ENCODE measurements at places on chromosomes 2 and 18.

DNA sequence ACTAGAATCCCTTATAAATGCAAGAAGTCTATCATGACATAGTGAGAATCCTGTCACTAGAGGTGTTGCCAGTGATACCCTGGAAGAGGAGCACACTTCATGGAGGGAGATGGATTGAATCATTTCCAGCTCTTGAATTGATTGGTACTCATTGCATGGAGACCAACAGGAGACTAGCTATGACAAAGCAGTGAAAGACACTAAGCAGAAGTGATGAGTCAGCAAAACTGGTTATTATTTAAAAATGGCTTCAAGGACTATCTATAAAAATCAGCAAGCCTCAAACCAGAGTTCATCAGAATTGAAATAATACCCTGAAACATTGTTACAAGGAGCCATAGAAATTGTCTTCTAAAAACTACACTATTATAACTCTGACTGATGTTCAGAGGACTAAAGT lies 200.3 kb downstream of the PDE11A start:
- no peak for DNase-seq

- no peak for DNase-seq
Observed at GRCh38 chr2:21412944-21413443, 289.2 kb downstream of the TDRD15 start.

GRCh38 chr2:164972216-164972615 lies 16.9 kb upstream of the SLC38A11 start:
- DNase-seq = no peak

DNA sequence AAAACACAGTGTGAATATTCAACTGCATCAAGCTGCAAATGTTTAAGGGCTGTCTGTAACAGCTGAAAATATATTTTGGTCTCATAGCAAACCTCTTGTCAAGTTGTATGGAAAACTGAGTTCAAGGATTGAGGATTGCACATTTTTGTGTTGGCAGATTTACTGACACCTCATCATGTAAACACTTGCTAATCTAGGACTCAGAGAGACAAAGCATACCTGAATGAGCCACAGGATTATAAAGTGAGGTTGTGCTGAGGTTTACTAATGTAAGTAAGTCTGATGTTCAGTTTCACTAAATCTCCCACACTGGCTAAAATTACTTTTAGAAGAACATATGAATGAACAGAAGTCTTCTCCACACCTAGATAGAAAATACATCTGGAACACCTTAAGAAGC lies 1993.1 kb upstream of the CELF4 start:
- DNase-seq = no peak

- no peak for DNase-seq
Observed at GRCh38 chr18:356778-357177, 88.9 kb upstream of the THOC1 start.

GRCh38 chr2:95037384-95037839 lies 11.9 kb downstream of the MAL start:
- no peak for DNase-seq

- DNase-seq = no peak
Observed at GRCh38 chr18:77039196-77040130, 93.1 kb downstream of the MBP start.

DNA sequence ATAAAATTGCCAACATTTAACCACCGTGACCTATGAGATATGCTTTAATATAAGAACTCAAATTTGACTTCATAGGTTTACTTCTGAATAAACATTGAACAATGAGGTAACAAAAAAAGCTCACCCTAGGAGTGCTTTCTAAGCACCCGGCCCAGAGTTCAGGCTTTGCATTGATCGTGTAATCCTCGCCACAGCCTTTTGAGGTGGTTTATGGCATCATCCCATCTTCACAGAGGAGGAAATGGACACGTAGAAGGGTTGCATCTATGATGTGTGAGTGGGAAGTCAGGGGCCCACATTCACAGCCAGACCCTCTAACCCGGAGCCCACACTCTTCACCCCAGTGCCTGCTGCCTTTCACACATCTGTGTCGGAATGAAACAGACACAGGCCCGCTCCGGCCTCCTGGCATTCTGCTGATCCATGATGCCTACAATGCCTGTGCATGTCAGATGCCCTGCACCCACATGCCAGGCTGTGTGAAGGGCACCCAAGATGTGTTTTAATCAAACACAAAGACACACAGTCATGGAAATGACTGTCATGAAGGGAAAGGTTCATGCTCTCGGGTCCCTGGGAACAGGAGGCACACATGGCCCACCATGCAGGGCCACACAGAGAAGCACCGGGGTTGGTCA lies 48.6 kb upstream of the RPL31 start:
- DNase-seq = no peak

DNA sequence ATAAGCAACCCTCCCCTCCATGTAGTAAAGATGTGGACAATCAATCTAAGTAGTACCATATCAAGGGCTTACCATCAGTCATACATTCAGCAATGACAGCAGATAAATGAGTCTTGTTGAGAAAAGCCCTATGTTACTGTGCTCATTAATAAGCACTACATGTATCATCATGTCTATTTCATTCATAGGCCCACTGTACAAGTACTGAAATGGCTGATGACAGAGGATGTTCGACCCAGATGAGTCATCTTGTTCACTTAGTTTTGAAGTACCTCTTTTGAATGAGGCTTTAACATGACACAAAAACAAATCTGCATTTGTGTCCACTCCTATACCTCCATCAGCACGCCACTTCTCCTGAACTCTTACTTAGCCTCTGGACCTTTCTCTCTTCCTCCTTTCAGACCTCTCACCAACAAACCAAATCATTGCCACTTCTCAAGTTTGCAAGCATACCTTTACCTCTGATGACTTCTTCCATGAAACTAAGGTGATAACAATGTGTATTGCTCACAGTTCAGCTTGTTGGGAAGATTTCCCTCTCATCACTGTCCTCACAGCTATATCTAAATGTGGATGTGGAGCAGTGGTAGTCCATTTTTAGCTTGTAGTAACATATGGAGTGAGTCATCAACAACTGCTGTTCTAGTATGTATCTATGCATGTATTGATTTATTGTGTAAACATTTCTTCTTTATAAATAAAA lies 921.0 kb upstream of the SLC39A10 start:
- DNase-seq = no peak

- DNase-seq = no peak
Observed at GRCh38 chr2:221176667-221177066, 395.4 kb downstream of the EPHA4 start.

DNA sequence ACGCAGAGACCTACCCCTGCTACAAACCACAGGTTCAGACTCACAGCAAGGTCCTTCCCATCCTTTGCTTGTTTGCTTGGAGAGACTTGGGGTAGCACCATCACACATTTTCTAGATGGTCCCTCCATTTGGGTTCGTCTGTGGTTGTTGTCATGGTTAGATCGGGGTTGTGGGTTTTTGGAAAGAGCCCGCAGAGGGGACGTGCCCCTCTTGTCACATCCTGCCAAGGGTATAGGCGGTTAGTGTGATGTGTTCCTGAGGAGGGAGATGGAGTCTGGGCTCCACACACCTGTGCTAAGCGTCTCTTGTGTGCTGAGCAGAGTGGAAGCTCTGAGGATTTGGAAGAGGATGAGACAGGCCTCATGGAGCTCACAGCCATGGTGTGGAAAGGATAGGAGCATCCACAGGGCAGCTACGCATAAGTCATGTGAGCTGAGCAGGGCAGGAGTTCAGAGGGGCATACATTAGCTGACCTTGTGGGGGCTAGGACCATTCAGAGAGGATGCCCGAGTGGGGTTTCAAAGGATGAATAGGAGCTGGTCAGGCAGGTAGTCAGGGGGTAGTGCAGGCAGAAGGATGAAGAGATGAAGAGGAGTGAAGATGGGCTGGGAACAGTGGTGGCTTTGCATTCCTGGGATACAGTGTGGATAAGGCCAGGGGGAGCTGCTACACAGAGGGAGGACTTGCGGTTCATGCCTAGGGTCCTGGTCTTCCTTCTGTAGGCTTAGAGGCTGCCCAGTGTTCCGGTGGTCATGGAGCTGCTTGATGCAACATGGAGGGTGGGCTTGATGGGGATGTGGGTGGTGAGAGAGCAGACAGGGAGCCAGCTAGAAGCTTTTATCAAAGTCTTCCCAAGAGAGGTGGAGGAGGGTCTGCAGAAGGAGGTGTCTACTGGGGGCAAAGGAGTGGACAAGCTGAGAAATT lies 62.9 kb downstream of the ACKR3 start:
- no peak for DNase-seq

- no peak for DNase-seq
Observed at GRCh38 chr2:10792001-10792634, 20.5 kb downstream of the PDIA6 start.

Data from NCI-H146 (cell line).